ENCODE measurements at places on chromosomes 2 and 18. TPM values are rescaled to one million over a fixed set of nuclear protein-coding genes. Genes with fewer than 3 reads are reported as not detected.

SCYGR4 gene
- polyA plus RNA-seq, result not detected

DNA sequence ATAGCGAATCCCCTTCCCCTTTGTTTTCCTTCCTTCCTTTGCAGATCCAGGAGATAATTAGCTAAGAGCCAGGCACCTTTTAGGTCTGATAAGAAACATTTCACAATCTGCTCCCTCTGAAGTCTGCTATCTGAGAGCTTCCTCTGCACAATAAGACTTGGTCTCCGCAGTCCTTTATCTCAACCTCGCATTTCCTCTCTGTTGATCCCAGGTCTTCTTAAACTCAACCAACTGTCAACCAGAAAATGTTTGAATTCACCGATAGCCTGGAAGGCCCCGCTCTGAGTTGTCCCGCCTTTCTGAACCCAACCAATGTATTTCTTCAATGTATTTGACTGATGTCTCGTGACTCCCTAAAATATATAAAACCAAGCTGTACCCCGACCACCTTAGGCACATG lies 78.4 kb upstream of the CTDP1 start:
- DNase-seq, result no peak

DNA sequence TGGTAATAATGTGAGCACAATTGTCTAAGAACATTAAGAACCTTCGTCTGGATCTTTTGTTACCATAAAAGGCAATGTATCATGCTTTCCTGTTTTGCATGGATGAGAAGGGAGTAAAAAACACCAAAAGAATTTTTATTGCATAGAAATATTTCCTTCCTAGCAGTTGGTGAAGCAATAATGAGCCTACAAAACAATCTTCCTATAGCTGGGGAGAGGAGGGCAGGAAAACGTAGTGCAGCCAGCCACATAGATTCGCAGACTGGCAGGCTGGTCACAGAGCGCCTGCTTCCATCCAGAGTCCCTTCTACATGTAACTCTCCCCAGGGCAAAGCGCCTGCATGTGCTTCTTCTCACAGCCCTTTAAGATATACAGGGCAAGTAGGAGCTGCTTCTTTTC lies 190.4 kb downstream of the BABAM2 start:
- peak; percentile 22 for DNase-seq

GRCh38 chr2:7625392-7626138 lies 708.4 kb downstream of the RNF144A start:
- no peak for DNase-seq

- no peak for DNase-seq
These were observed 573 bp downstream of the PAIP2B start for GRCh38 chr2:71226096-71226964.

DNA sequence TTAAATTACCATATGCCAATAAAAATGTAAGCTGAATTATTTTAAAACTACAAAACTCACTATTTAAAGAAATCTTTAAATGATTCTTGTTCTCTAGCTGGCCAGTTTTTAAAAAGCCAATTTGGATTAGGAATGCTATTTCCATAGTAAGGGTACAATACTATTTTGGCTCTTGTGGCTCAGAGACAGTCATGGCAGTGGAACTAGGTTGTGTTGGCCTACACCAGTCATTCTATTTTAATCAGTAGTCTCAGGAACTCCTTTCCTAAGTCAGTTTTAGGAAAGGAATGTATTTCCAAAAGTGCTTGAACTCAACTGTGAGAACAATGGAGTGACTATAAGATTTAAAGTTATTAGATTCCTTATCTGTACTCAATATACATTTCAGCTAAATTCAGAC lies 5.9 kb downstream of the BOLL start:
- no peak for DNase-seq

CRYGC gene
- polyA plus RNA-seq, result not detected

DNA sequence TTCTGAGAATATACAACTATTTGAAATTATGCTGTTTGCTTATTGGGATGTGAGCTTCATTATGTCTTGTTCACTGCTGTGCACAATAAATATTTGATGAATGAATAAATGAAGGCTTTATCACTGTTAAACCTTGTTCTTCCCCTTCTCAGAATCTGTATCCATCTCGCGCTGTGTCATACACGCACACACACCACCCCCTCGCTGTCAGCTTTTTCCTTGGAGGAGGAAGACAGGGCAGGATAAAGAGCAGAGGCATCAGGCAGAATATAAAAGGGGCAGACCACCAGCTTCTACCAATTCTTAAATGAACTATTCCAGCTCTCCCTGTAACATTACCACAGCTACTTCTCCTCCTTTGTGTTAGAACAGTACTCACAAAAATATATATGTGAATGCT lies 75.0 kb downstream of the CD226 start:
- no peak for DNase-seq
